Activated CD4-positive, alpha-beta T cell treated with anti-CD3 and anti-CD28 coated beads for 24 hours (primary cell): ENCODE measurements at places on chromosomes 4 and X.

- no peak for DNase-seq
Observed at GRCh38 chr4:168908093-168908492, 102.0 kb downstream of the CBR4 start.

DNA sequence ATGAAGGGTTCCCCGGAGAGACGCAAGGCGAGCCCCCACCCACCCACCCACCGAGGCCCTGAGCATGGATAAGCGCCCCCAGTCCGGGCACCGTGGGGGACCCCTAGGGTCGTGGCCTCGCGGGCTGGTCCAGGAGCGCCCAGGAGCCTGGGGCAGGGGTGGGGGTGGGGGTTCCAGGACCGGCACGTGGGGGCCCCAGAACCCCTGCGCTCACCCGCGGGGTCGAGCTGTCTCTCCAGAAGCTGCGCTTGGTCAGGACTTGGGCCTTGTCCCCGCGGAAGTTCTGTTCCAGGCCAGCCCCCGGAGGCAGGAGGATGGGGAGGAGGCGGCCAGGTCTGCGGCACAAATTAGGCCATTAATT lies 11.2 kb upstream of the SHOX start:
- no peak for DNase-seq

DNA sequence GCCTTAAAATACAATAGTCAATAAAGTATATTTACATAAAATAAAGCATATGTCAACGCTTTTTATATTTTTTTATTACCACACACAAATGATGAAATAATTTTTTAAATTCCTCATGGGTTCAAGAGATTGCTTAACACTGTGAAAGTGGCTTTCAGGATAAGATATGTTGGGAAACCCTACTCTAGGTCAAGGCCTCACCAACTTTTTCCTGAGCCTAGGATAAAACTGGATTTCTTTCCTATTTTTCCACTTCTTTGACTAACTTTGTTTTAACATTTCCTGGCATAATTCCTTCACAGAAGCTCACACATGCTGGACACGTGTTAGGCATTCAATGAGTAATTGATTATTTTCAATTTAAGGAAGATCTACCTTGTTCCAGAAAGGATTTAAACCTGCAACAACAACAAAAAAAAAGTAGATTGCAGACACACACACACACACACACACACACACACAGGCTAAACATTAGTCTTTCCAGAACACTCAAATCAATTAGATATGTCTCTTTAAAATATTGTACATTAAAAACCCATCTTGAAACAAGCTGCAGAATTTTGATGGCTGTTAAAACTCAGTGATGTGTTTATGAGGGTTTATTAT lies 9.1 kb downstream of the KLB start:
- DNase-seq: no peak

DNA sequence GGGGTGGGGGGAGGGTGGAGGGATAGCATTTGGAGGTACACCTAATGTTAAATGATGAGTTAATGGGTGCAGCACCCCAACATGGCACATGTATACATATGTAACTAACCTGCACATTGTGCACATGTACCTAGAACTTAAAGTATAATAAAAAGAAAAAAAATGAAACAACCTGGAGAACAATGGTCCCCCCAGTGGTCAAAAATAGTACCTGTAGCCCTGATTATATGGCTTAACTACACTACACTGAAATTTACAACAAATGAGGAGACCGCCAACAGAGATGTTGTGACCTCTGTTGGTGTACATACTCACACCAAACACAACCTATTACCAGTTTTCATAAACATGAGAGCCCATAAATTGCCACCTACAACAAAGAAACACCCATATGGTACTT lies 7.3 kb upstream of the MAGEE1 start:
- no peak for DNase-seq

- no peak for DNase-seq
Observed at GRCh38 chr4:184171011-184171410, 46.7 kb downstream of the ENPP6 start.

GRCh38 chr4:3677748-3678070 lies 88.5 kb upstream of the ADRA2C start:
- no peak for DNase-seq

DNA sequence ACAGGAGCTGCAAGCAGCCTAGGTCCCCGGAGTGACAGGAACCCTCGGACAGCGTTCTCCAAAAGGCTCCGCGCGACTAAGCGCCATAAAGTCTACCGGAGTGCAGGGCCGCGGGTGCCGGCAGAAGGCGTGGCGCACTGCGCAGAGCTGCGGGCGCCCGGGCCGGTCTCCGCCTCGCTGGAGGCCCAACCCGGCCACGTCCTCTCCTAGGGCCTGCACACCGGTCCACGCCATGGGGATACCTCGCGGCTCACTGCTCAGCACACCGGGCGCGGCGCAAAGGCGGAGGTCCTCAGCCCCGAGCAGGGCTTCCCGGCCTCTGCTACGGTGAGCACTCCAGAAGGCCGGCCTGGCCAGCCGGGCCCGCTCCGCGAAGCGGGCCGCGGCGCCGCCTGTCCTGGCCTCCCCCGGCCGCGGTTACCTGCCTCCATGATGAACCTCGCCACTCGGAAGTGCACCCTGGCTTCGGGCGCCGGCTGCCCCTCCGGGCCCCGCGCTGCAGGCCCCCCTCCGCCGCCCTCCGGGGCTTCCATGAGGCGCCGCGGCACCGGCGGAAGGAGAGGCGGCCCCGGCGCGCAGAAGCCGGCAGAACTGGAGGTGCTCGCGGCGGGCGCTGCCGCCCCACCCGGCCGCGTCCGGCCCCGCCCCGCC lies at the start of gene CCNQ:
Gene CCNQ, minus strand, starts transcription at position 599 of the 651 bp plus-strand sequence. Its CDS starts 66 bp downstream, at position 533.
- no peak for DNase-seq

DNA sequence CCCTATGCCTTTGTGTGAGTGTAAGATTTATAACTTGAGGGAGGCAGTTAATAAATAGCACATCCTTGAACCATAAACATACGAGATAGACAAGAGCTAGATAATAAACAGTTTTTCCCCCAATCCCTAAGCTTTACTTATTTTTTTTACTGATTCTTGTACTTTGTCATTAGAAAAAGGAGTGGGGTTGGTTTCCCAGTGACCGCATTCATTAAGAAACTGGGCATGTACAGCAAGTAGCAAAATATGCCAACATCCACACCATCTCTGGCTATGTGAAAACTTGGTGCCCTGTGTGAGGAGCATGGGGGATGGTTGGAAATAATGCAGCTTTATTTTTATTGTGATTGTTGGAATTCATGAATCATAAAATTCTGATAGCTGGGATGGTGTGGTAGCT lies 176.2 kb downstream of the CBR4 start:
- no peak for DNase-seq

DNA sequence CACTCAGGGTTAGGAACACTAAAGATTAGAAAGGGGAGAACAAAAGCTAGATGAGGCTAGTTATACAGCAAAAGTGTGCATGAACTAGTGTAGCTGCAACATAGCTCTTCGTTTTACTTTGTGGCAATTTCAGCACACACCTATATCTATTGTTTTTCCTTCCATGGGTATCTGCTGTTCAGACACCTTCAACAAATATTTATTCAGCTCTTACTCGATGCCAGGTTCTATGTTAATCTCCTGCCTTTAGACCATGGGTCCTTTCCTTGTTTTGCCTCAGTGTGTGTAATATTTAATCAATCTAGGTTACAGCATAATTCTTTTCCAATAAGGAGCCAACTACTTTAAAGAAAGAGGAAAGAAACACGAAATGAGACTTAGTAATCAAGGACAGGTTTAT lies 10.4 kb upstream of the FAM9A start:
- no peak for DNase-seq

DNA sequence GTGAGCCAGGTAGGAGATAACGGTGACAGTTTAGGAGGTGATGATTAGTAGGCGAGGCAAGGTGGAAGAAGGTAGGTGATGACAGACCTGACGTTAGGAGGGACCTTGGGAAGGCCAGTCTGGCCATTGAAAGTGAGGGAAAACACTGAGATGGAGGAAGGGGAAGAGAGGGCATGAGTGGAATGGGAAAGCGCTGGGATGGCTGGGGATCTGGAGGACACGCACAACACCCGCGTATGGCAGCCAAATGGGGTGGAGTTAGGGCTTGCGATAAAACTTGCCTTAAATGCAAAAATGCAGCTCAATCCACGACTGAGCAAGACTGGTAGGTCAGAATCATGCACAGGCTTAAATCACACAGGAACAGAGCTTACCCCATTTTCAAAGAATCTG lies 605 bp upstream of the CDKL2 start:
- DNase-seq: no peak

DNA sequence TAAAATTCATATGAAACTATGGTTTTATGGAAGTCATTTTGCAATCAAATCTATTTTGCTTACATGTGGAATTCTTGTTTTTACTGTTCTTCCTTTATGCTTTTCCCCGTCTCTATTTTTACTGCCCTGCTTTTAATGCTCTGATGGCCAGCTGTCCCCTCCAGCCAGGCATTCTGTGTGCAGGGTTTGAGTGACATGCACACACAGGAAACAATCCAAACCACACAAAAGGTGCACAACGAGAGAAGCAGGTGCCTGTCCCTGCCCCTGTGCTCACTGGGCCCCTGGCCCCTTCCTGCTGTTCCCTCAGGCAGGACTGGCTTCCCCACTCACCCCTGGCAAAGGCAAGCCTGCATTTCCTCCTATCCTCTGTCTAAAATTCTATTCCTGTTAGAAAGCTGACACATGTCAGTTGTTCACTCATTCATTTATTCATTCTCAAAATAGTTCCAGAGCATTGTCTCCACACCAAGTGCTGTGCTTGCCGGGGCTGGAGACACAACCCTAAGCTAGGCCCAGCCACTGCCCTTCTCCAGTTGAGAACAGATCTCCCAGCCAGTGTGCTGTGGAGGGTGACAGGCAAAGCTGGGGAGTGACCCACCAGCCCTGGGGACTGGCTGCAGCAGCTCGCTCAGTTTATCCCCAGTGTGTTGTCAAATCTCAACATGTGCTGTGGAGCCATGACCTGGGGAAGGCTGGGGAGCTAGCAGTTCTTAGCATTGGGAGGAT lies 346.3 kb downstream of the FBXW7 start:
- no peak for DNase-seq
